CD4-positive, alpha-beta T cell treated with Interleukin-10 for 1 hour (primary cell): ENCODE measurements at places on chromosomes 3 and 15.

- no peak for DNase-seq
Measured at GRCh38 chr15:73746883-73747282, 6.3 kb downstream of the INSYN1 start.

- DNase-seq = no peak
Measured at GRCh38 chr15:38229705-38230310, 22.8 kb upstream of the SPRED1 start.

GRCh38 chr15:63381301-63382204, at the start of gene CA12:
Gene CA12, minus strand, starts transcription at chr15:63381846. Its CDS starts 126 bp downstream, at chr15:63381720.
- no peak for DNase-seq

- DNase-seq = peak; percentile 70
Measured at GRCh38 chr3:141452045-141452444, 34.8 kb upstream of the RASA2 start.

DNA sequence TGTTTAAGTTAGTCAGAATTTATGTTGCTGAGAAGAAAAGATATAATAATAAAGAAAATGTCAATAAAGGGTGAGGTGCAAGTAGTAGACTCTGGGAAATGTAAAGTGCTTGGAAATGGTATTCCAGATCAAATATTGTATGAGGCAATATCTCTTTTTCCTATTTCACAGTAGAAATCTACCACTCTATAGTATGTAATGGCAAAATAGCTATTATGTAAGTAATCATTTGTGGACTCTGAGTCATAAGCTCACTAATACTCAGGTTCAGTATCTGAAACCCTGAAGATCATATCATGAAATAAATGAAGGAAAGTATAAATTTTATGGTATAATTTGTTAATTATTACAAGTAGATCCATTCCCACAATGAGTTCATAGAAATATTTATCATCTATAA, 322.1 kb downstream of the PYDC2 start:
- no peak for DNase-seq

GRCh38 chr3:148911592-148911991, 46.5 kb downstream of the CPA3 start:
- DNase-seq = no peak

DNA sequence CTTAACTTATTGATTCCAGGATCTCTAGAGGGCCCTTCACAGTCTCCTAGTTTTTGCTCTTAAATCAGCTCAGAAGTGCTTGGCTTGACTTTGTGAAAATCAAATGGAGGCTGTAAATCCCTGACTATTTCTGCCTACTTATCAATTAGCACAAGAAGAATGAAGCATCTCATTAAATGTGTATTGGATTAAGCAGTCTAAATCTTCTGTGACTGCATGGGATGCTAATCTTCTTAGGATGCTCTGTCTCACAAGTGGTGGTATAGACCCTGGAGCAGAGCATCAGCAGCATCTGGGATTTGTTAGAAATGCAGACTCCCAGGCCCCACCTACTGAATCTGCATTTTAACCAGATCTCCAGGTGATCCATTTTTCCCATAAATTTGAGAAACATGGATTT, 488.7 kb downstream of the AGBL1 start:
- no peak for DNase-seq

- DNase-seq = no peak
Measured at GRCh38 chr3:171283183-171283847, 176.9 kb downstream of the TNIK start.

- no peak for DNase-seq
Measured at GRCh38 chr15:60237446-60237845, 160.3 kb downstream of the ANXA2 start.

DNA sequence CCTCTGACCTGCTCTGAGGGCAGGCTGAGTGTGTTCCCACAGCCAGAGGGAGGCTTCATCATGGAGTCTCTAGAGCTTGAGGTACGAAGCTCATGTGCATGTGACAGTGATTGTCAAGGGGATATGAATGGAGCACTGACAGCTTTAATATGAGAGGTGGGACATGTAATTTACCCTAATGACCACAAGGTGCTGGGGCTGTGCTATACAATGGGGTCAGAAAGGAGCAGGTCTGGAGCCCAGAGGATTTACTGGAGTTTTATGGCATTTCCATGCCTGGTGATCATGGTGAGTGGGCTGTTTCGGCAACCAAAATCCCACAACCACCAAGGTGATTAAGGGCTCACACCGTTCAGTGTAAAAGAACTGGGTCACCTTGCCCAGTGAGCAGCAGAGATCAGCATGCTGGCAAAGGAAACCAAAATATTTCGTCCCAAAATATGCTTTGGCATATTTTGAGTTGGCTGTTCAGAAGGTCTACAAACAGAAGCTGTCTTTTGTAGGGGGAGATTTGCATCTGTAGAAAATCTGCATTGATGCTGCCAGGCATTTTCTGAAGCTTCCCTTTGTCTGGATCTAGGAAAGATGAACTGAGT, 40.1 kb upstream of the RASGRF1 start:
- DNase-seq = no peak

DNA sequence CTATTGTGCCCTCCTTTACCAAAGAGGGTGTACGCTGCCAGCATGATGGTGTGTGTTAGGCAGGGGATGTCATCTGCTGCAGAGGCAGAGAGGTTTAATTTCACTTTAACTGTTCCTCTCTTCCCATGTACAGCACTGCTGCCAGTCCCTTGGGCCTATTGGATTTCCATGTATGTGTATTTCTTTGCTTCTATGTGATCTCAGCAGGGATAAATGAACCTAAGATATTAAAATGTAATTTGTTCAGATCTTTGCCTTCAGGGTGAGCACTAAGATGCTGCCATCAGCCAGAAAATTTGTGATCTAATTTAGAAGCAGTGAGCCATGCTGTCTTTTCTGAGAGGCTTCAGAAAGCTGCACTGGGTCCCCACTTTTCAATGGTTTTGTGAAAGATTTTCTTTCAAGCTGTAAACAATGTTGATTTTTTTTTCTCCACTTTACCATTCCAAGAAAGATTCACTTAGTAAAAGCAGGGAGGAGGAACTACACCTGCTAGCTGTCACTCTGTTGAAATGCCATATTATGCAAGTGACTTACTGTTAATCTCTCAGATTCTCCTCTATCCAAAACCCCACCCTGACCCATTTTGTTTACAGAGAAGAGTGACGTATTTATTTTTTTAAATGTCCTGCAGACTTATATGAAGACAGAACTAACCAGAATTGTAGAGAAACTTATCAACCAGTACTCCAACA, 261.9 kb downstream of the TBL1XR1 start:
- DNase-seq = no peak

GRCh38 chr3:170179432-170179831, 2.1 kb downstream of the PHC3 start:
- DNase-seq = no peak

DNA sequence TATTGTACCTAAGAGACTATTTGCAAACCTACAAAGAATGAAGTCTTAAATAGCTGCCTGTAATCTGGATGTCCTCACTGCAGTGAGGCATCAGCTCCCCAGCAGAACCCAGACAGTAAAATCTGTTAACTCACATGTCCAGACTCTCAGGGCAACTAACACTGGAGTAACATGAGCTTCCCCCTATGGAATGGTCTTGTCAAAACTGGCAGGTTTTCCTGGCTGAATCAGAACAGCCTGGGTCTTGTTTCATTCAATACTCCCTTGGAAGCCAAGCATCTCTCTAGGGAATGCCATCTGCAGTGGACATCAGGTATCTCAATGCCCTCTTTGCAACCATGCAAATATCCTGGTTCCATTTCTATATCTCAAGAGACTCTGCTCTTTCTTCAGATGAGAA, 24.4 kb downstream of the PTPN9 start:
- DNase-seq = no peak

- DNase-seq = no peak
Measured at GRCh38 chr15:75661100-75661755, 13.5 kb downstream of the SNX33 start.

GRCh38 chr3:66923969-66924368, 74.1 kb upstream of the KBTBD8 start:
- no peak for DNase-seq

DNA sequence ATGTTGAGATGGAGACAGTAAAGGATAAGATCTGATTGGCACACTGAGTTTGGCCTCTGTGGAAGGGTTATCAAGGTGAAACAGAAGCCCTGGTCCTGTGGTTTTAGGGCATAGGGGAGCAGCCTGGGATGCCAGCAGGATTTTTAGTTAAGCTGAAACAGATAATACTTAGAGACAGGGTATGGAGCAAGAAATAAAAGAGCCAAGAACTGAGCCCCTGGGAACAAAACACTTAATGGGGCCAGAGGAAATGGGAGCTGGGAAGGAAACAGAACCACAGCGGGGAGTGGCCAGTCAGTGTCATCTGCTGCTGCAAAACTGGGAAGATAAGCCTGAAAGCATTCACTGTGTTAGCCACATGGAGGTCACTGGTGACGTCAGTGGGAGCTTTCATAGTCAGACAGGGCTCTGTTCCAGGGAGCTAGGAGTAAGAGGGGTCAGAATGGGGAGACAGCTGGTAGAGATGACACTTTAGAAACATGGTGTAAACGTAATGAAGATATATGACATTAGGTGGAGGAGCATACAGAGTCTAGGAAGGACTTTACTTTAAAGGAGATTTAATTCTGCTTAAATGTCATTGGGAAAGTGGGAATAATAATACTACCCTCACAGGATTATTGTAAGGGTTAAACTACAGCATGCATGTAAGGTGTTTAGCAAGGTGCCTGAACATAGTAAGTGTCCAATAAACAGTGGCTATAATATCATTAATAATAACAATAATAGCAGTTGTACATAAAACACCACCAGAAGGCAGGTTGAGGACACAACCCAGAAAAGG, 172.7 kb upstream of the CTNNB1 start:
- no peak for DNase-seq

DNA sequence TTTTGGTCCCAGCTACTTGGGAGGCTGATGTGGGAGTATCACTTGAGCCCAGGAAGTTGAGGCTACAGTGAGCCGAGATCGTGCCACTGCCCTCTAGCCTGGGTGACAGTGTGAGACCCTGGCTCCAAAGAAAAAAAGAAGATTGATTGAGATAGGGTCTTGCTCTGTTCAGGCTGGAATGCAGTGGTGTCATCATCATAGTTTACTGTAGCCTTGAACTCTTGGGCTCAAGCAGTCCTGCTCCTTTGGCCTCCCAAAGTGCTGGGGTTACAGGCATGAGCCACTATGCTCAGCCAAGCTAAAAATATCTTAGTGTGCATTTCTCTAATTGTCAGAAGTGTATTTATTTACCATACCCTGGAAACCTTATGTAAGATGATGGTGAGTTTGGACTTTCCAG, 43.9 kb downstream of the IGF1R start:
- no peak for DNase-seq

GRCh38 chr15:96058103-96058851, 272.2 kb upstream of the NR2F2 start:
- DNase-seq = no peak

DNA sequence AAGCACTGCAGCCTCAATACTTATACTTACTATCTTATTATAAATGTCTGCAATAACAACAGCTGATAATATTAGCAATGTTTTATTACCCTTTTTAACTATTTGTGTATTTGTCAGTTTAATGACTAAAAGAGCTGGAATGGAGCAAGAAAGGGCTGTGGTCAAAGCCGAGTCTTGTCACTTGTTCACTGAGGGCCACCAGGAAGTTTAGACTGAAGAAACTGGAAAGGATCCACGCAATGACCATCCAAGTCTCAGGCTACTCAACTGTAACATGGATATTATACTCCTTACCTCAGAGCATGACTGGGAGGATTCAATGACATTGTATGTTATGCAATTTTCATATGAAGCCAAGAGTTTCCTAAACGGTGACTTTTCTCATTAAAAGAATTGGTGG, 90.4 kb downstream of the TJP1 start:
- DNase-seq = no peak

DNA sequence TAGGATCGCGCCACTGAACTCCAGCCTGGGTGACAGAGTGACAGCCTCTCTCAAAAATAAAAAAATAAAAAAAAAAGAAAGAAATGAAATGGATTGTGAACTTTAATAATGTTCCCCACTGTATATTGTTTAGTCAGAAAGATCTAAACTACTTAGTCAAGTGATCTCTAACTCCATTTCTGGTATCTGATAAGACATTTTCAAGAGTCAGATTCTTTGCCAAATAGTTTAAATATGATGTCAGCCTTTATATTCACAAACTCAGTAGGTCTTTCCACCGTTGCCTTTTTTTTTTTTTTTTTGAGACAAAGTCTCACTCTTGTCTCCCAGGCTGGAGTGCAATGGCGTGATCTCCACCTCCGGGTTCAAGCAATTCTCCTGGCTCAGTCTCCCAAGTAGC, 29.0 kb upstream of the OSBPL11 start:
- DNase-seq = no peak

- DNase-seq = no peak
Measured at GRCh38 chr3:193080821-193081365, 160.1 kb upstream of the PLAAT1 start.

- no peak for DNase-seq
Measured at GRCh38 chr15:55457401-55458022, 49.2 kb downstream of the PIERCE2 start.

DNA sequence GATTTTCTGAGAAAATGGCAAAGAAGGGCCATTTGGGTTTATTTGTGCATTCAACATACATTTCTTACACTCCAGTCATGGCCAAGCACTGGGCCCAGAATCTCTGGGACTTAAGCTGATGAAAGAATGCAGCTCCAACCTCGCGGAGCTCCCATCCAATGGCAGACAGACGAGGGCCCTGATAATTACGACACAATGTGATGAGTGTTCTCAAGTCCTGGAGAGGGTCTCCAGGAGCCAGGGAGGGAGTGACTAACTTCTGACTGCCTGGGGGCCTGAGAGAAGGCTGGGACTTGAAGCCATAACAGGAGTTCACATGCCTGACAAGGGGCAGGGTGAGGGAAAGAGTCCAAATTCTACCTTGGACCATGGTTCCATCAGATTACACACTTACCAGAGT, 42.6 kb upstream of the BNC1 start:
- DNase-seq = no peak

GRCh38 chr15:87120555-87120954, 1040.9 kb downstream of the AGBL1 start:
- DNase-seq = no peak

GRCh38 chr3:17678116-17678741, 64.2 kb downstream of the TBC1D5 start:
- no peak for DNase-seq

- DNase-seq = no peak
Measured at GRCh38 chr3:3134750-3135448, 8.2 kb downstream of the TRNT1 start.

- no peak for DNase-seq
Measured at GRCh38 chr3:168249550-168250414, 154.1 kb upstream of the GOLIM4 start.

- DNase-seq = no peak
Measured at GRCh38 chr15:99716540-99717095, 16.6 kb downstream of the LYSMD4 start.

DNA sequence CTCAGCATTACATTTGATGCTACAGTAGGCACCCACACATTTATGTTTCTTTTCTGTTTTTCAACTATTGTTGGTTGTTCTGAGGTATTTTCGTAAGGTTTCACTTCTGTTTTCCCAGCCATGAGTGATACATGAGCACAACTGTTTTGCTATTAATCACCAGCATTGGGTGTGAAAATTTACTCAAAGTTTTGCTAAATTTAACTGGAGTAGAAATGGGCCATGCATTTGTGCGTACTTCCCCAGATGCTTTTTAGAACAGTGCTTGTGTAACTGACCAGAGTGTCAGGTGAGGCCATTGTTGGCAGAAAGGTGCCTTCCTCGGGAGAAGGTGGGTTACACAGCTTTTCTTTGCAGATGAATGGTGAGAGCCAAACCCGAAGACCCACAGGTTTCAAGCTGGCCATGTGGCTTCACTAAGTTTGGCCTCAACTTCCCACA, 70.4 kb downstream of the ST6GAL1 start:
- peak; percentile 13 for DNase-seq
